ENCODE measurements at places on chromosomes 1 and 21.

DNA sequence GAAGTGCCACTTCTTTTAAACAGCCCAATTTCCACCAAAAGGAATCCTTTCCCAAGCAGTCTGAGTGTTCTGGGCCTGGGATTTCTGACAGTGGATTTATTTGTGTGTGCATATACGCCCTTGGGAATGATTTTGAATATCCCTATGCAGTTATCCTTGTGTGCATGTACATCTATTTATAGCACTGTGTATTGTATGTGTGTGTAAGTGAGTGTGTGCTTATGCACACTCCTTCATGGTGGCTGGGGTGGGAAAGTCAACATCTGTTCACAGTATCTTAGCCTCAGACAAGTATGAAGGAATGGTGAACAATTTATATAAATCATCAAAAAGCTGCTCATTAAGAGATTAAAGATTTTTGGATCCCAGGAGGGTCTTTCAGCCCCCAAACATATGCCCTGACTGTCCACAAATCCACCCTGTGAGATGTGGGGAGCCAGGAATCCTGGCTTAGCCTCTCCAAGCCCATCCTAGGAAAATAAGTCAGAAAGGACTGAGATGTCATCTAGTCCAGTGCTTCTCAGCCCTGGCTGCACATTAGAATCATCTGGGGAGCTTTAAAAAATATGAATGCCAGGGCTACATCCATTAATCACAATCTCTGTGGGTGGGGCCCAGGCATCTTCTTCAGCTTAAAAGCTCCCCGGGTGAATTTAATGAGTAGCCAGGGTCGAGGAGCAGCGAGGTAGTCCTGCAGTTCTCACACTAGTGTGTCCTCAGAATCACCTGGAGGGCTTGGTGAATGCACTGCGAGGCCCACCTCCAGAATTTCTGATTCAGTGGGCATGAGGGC is 101.4 kb downstream of the PLXNA2 start:
- no peak for DNase-seq

GRCh38 chr1:46735708-46736324 is 16.9 kb upstream of the EFCAB14 start:
- DNase-seq, result no peak

GRCh38 chr1:228148196-228148861 is 1.4 kb upstream of the GJC2 start:
- no peak for DNase-seq

- DNase-seq, result no peak
Measured at GRCh38 chr1:34362949-34363348, 186.2 kb downstream of the C1orf94 start.

DNA sequence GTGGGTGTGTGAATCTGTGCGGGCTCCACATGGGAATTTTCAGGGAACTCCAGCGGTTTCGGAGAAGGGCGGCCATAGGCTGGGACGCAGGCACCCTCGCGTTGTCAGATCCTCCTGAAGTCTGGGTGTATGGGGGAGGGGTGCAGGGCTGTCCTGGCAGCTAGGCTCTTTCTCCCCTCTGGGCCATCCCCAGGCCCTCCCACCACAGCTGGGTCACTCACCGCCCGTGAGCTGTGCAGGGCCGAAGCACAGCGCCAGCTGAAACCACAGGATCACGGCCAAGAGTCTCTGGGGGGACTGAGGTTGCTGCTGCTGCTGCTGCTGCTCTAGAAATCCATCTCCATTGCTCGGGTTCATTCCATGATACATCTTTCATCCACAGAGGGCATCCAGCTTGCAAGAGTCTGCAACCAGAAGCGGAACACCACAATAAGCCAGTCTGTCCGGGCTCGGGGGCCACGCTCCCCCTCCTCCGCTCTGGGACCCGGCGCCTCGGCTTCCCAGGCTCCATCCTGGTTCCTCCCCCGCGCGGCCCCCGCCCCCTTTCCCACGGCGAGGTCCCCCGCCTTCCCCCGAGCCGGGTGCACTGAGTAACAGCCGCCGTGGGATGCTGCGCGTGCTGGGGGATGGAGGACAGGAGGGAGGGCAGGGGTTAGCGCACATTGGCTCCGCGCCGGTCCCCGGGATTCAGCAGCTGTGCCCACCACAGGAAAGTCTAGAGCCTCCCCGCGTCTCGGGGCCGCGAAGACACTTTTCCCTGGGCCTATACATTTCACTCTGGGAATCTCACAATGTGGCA is 720 bp downstream of the SUSD4 start:
- no peak for DNase-seq

GRCh38 chr1:209516771-209517680 is 66.5 kb upstream of the CAMK1G start:
- no peak for DNase-seq

DNA sequence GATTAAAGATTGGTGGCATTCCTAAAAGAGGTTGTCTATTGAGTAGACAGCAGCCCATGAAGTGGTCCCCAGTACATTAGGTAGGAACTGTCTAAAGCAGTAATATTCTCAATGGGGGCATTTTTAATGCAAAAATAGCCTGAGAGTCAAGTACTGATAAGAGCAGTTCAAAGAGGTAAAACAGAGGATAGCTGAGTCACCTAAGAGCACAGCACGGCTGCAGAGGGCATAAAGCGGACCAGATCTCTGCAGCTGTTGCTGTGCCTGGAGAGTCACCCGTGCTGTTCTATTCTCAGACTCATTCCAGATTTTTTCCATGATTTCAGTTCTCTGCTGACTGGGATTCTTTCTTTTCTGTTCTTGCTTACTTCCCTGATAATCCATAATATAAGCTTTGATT is 313.2 kb downstream of the OLFM3 start:
- DNase-seq, result no peak

Measured in NCI-H1417 treated with DMSO at 0.1 percent for 48 hours (cell line).